Germinal center (tissue), 1 donor: ENCODE measurements at places on chromosomes 7 and 10.

- DNase-seq = no peak
Measured at GRCh38 chr7:27501001-27501400, 161.7 kb downstream of the HIBADH start.

- no peak for DNase-seq
Measured at GRCh38 chr10:86709396-86710185, 41.3 kb downstream of the LDB3 start.

- no peak for DNase-seq
Measured at GRCh38 chr10:50937230-50937907, 51.9 kb upstream of the A1CF start.

DNA sequence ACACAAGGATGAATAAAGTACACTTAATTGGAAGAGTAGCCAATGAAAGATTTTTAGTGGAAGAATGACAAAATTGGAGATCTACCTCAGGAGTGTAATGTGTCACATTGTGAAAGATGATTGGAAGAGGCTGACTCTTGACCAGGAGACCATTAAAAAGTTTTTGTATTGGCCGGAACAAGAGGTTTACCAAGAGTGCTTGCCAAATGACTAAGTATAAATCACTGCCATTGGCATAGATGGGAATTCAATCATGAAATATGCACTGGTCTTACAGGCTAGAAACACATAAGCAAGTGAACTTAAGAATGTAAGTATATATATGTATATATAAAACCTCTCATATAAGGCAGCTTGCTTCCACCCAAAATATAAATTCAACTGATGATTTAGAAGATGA is 58.7 kb upstream of the TFEC start:
- no peak for DNase-seq

GRCh38 chr7:45033931-45034290 is 33.9 kb downstream of the CCM2 start:
- DNase-seq = no peak

- no peak for DNase-seq
Measured at GRCh38 chr7:69749372-69749979, 151.2 kb downstream of the AUTS2 start.

DNA sequence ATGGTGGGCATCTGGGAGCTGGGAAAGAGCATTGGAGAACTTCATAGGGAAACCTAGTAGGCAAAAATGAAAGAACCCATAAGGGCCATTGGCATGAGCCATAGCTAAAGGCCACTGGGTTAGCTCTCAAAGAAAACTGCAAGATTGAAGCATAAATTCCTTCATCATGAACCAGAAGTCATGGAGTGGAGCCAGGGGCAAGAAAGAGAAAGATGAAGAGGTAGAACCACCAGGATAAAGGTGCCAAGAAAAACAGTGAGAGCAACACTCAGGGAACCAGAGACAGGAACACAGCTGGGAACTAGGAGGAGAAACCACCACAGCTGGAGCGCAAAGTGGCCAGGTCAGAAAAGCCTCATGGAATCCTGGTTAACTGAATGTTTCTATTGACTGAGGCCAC is 11.5 kb upstream of the SGMS1 start:
- no peak for DNase-seq

DNA sequence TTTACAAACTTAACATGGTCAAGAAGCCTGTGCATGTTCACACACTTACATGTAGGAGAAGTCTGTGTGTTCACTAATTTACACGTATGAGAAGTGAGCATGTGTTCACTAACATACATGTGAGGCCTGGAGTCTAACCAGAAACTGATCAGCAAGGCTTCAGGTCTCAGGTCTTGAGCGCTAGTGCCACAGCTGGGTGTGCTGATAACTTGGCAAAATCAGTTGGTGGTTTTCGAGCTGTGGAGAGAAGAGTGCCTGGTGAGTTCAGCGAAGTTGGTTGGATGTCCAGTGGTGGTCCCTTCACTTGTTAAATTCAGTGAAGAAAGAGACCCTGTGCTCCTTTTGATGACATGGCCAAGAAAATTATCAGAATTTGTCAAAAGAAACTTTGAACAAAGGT is 98.7 kb downstream of the CELF2 start:
- DNase-seq = no peak

DNA sequence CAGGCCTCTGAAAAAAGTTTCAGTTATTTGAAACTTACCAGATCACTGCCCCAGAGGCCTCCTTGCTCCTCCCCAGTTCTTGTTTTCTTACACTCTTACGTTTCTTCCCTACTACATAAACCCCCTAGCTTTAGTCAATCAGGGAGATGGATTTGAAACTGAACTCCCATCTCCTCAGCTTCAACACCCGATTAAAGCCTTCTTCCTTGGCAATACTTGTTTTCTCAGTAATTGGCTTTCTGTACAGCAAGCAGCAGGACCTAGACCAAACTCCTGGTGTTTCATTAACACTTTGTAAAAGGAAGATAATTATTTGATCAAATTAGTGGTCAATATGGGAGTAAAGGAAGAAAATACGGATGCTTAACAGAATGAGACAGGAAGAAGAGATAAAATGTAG is 870.4 kb downstream of the PCDH15 start:
- DNase-seq = no peak

DNA sequence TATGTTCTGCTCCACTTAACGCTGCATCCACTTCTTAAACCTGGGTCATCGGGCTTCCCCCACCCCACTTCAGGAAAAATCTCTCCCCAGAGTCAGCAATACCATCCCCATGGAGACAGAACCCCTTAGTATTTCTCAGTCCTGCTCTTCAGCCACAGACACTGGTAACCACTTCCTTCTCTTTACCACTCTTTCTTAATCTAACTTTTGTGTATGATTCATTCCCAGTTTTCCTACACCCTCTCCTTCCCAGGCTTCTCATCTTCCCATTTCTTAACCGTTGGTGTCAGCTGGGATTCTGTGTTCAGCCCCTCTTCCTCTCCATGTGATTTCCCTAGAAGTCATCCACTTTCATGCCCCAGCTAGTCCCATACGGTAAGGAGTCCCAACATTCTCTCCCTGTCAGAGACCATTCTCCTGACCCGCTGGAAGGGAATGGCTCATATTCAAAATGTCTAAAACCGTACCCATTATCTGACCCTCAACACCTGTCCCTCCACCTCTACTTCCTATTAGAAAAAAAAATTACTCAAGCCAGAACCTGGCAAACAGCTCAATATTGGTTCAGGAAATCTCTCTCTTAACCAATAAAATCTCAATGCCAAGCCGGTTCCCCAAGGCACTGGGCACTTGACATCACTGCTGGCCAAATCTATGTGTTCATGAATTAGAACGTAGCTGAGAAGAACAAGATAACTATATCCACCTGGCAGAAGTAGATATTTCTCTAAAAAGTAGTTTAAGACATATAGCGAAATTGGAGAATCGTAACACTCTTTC is 89.4 kb downstream of the DGKI start:
- DNase-seq = no peak

DNA sequence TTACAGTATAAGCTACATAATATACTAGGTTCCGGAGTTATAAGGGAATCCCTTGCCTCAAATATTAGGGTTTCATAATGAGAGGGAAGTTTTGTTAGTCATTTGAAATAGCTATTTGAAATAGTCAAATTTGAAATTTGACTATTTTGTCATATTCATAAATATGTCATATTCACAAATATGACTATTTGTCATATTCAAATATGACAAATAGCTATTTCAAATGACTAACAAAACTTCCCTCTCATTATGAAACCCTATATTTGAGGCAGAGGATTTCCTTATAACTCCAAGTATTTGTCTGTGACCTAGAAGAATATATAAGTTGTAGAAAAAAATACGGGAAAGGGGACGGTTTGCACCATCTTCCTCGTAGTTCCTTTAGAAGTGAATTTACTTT is 76.6 kb downstream of the HDAC9 start:
- no peak for DNase-seq

DNA sequence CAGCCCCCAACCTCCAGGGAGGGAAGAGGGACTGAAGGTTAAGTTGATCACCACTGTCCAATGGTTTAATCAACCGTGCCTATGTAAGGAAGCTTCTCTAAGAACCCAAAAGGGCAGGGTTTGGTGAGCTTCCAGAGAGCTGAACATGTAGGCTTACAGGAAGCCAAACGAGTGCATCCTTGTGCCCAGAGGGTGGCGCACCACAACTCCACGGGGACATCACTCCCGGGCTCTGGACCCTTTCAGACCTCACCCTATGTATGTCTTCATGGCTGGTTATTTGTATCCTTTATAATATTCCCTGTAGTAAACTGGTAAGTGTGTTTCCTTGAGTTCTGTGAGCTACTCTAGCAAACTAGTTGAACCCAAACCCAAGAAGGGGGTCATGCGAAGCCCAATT is 11.5 kb upstream of the NFKB2 start:
- no peak for DNase-seq

DNA sequence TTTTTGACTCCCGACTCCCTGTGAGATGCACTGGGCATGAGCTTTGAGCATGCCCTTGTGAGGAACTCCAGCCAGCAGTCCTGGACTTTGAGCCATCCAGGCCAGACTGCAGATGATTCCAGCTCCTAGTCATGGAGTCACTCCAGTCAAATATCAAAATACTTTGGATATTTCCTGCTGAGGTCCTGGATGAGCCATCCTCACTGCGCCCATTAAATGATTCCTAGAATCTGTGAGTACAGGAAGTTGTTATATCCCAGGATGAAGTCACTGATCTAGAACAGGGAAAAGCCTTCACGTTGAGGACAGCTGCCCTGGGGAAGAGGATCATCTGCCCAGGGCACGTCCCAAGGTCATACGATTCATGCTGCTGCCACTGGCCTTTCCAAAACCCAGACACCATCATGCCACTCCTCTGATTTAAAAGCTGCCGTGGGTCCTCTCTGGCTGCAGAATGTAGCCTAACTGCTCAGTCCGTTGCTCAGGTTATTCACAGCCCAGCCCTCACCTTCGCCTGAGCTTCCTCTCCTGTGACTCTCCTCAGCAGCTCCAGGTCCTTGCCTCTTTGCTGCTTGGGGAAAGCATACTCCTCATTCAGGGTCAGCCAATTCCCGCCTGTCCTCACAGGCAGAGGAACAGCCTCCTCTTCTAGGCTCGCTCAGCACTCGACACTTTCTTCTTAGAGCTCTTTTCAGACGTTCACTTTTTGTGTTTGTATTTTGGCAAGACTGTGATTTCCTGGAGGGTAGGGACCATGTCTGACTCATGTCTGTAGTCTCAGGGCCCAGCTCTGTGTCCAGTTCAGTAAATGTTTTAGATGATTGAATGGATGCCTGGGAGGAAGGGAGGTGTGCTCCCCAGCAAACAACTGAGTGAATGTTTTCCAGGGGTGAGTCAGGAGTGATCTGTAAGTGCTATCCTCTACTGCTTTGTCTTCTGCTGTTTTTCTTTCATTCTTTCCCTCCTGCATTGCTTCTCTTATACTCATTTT is 157.8 kb downstream of the SNX10 start:
- no peak for DNase-seq

DNA sequence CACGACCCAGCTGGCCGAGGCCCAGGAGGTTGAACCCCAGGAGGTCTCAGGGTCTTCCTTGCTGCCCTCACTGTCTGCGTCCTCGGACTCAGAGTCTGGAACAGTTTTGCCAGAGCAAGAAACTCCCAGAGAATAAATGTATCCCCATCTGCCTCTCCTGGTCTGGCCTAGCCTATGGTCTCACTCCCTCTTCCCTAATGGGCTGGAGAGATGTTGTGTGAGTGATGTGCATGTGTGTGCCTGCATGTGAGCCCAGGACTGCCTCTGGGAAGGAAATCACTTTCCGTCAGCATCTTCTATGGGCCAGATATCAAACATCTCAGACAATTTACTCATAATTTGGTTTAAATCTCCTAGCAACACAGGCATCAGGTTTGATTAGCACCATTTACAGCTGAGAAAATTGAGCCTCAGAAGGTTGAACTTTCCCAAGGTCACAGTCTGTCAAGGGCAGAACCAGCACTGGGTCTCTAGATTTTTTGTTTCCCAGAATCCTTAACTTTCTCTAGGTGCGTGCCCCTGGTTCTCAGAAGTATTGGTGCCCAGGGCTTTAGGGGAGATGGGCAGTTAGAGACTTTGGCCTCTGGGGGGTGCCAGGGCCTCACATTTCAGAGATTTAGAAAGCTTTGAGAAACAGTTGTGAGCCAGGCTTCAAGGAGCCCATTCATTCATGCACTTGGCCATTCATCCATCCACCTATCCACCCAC is 4.9 kb downstream of the TMEM270 start:
- peak; percentile 36 for DNase-seq

GRCh38 chr7:30072735-30073134 is 44.5 kb downstream of the PLEKHA8 start:
- DNase-seq = no peak

GRCh38 chr10:94069884-94070283 is 76.2 kb downstream of the PLCE1 start:
- no peak for DNase-seq

GRCh38 chr7:19963695-19964094 is 190.3 kb upstream of the TMEM196 start:
- DNase-seq = no peak

GRCh38 chr10:46018453-46019176 is 11.8 kb downstream of the NCOA4 start:
- no peak for DNase-seq

GRCh38 chr10:100878291-100878910 is 34.4 kb upstream of the SLF2 start:
- peak; percentile 50 for DNase-seq

DNA sequence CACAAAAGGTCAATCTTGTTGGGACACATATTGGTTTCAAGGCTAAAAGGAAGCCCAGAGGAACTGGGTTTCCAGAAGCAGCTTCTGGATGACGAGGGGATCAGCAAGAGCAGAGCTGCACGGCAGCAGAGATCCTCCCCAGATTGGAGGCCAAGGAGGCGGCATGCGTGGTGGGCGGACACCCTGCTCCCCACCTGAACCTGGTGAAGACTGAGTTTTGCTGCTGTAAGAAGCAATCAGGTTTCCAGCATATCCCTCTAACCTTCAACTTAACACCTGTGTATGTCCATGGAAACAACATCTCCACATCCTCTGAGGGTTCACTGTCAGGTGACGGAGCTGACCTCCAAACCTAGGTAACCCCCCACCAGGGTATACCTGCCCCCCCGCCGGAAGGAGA is 35.1 kb downstream of the SLIT1 start:
- DNase-seq = no peak

DNA sequence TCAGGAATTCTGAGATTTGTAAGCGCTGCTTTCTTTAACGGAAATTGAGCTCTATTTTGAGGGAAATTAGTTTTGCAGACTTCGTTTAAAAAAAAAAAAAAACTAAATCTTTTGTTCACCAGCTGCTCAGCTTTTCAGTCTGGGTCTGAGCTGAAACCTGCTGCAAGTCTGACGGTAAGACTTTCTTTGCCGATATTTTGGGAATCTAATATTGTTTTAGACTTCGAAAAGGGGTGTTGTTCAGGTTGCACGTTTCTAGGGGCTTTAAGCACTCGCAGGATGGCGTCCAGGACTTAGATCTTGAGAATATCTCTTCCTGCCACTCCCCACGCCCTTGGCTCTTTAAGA is 1.8 kb upstream of the MEOX2 start:
- DNase-seq = no peak

- DNase-seq = no peak
Measured at GRCh38 chr7:17849504-17849903, 90.8 kb downstream of the SNX13 start.

GRCh38 chr7:105256761-105257231 is 131.9 kb downstream of the SRPK2 start:
- DNase-seq = no peak
